ENCODE measurements at places on chromosomes 3 and 15.

DNA sequence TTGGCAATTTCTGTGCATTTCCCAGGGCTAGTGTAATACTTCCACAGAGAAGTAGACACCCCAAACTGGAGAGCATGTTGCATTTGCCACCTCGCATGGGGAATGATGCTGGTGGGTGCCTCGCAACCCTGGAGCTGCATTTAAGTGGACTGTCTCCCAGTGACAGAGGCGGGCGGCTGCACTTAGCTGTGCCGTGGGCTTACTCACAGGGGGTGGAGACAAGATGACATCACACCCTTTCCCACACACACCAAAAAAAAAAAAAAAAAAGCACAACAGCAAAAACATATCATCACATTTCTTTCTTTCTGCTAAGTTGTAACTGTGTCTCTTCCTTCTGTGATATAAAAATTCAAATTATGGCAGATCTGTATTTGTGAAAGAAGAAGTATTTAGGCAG lies at the start of gene ABI3BP:
Gene ABI3BP (minus strand): TSS at position 113 of the 400 bp plus-strand sequence. CDS start 37 bp downstream, at position 76.
- DNase-seq: no peak

GRCh38 chr3:108378153-108378951 lies 82.0 kb downstream of the HHLA2 start:
- DNase-seq: no peak

DNA sequence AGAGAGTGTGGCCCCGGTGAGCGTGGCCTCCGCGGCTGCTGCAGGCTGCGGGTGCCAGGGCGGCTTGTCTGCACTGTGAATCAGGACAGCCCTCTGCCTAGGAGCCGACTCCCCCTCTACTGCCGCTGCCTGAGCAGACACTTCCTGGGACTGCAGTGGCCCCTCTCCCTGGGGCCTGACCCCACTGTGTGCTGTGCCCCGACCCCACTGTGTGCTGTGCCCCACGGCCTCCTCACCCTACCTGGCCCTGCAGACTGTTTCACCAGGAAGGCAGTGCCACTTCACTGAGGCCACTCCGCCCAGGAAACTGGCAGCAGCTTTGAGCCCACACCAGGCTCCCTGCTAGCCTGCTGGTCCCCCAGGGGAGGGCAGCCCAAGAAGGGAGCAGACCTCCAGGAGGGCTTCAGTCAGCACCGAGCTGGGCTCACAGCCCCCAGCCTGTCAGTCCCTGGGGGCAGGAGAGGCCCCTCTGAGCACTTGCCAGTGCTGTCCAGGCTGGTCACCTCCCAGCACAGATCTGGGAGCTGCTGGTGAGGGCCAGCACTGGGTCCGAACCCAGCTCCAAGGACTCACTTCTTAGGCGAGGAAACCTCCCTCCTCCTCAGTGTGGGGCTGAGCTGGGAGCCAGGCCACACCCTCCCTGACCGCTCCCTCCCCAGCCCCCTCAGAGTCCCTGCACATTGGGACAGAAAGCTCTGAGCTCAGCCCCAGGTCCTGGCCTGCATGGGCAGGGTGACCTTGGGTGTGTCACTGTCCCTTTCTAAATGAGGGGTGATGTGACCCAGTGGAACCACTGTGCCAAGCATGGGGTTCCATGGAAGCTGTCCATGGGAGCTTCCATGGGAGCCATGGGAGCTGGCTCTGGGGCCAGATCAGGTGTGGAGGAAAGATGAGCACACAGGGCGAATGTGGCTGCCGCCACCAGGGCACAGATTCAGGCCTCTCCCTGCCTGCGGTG lies 56.8 kb downstream of the DNAJB8 start:
- DNase-seq: no peak

DNA sequence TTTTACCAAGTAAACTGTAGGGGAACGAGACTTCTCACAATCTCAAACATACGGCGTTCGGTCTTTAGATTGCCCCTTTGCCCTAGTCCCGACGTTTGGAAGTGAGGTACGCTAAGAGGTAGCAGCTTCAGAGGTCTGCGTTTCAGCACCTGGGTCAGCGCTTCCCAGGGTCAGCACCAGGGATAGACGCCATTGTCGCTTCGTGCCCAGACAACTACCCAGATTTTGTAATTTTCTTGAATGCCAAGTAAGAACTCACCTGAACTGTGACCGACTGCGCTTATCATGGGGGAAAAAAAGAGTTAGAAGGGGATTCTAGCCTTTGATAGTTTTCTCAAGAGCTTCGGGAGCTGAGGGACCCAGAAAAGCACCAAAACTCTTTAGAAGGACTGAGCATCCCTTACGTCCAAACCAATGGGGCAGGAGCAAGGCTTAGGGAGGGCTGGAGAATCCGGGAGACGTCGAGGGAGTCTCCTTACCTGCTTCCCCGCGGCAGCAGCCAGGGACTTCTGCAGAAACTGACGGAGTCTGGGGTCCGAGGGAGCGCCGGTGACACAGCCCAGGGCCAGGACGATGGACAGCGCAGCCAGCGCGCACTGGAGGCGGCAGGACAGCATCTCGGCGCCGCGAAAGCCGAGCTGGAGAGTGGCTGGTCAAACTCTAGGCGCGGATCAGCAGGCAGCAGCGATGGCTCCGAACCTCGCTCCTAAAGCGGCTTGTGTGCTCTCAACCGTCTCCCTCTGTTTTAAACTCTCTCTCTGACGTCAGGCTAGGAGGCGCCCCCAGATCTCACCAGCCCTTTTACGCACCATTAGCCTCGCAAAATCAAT lies at the start of gene SST:
Gene SST (minus strand): TSS at position 720 of the 830 bp plus-strand sequence. CDS start 103 bp downstream, at position 617.
- no peak for DNase-seq

DNA sequence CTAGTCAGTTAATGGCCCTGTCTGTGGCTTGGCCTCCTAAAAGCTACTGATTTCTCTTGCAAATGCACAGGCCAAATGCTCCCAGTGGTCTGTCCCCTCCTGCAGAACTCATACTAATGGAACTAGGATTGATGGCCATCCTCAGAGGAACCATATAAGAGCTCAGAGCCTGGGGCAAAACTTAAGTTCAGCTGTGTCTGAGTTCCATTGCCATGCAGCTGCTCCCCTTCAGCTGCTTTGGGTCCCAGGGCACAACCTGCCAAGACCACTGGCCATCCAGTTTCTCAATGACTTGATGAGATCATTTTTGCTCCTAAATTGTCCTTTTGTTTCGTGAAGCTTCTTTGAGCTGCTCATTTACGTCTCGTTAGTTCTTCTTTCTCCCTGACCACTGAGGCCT lies 529.5 kb upstream of the TBL1XR1 start:
- DNase-seq: no peak

DNA sequence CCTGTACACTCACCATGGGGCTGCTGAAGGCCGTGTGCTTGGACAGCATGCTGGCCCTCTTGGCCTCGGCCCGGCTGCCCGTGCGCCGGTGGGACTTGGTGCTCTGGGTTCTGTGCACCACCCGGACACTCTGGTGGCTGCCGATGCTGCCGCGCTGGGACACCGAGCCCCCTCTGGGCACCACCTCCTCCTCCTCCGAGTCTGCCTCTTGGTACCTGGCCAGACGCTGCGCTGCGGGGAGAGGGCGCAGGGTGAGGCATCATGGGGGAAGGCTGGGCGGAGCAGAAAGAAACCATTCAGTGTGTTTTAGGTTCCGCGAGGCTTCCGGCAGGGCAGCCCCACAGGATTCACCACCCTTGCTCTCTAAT lies 145.0 kb downstream of the ATP10A start:
- no peak for DNase-seq

DNA sequence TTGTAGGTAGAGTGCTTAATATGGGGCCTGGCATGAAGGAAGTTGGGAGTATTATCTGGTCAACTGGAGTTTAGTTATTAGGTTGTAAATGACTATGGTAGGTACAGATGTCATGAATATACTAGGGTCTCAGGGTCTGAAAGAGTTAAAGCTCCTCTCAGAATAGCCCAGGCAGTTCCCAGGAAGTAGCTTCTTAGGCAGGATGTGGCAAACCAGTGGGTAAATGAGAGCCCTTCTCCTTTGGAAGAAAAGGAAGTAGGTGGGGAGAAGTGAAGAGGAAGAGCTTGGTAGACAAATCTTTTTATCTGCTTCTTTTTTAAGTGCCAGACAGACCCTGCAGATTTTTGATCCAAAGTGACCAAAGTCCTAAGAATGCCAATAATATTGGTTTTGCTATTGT lies 24.5 kb downstream of the MAP2K1 start:
- DNase-seq: no peak

- DNase-seq: no peak
These were observed 67.1 kb upstream of the SEC13 start for GRCh38 chr3:10387881-10388609.

- no peak for DNase-seq
These were observed 55.3 kb downstream of the BBX start for GRCh38 chr3:107578091-107578490.

- no peak for DNase-seq
These were observed 2.4 kb upstream of the MYZAP start for GRCh38 chr15:57589281-57589680.

GRCh38 chr3:133797396-133798105 lies 8.1 kb upstream of the SRPRB start:
- no peak for DNase-seq
